ENCODE measurements at places on chromosomes 16 and 17.

- DNase-seq, result no peak
These were observed 14.9 kb downstream of the ALKBH5 start for GRCh38 chr17:18198530-18198929.

GRCh38 chr16:56515665-56516064 lies 4.2 kb downstream of the BBS2 start:
- no peak for DNase-seq

GRCh38 chr17:9108146-9108545 lies 86.8 kb downstream of the NTN1 start:
- DNase-seq, result no peak

GRCh38 chr17:19258371-19258770 lies 21.2 kb downstream of the EPN2 start:
- no peak for DNase-seq

- DNase-seq, result no peak
These were observed 3.8 kb downstream of the PLD2 start for GRCh38 chr17:4810696-4811290.

GRCh38 chr16:79638386-79638785 lies 37.8 kb upstream of the MAF start:
- no peak for DNase-seq

- no peak for DNase-seq
These were observed 641 bp downstream of the COG8 start for GRCh38 chr16:69338557-69339288.

DNA sequence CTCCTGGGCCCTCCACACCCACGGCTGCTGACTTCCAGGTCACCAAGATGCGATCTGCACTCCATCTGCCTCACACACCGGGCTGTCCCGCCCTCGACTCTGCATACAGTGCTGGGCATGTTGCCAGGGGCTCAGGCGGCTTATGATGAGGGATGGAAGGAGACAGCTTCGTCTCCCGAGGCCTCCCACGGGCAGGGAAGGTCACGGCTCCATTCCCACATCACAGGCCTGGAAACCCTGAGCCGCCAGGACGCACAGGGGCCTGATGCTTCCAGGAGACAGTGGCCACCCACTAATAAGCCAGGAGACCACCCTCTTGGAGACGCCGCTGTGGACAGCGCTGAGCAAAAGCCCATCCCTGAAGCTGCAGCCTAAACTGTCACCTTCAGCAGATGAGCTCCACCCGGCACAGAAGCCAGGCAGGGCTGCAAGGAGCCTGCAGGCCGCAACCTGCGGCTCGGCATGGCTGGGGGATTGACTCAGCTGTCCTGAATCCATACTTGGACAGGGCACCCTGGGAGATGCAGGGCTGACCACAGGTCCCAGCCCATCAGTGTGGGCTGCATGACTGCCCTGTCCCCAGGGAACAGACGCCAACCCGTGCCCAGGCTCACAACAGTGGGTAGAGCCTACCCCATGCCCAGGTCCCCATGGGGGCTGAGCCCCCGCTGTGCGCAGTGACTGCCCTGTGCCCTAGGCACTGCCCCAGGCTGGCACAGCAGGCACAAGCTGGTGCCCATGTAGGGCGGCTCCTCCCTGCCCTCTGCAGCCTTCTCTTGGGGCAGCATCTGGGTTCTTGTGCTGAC lies 34.4 kb downstream of the SLC7A5 start:
- no peak for DNase-seq

DNA sequence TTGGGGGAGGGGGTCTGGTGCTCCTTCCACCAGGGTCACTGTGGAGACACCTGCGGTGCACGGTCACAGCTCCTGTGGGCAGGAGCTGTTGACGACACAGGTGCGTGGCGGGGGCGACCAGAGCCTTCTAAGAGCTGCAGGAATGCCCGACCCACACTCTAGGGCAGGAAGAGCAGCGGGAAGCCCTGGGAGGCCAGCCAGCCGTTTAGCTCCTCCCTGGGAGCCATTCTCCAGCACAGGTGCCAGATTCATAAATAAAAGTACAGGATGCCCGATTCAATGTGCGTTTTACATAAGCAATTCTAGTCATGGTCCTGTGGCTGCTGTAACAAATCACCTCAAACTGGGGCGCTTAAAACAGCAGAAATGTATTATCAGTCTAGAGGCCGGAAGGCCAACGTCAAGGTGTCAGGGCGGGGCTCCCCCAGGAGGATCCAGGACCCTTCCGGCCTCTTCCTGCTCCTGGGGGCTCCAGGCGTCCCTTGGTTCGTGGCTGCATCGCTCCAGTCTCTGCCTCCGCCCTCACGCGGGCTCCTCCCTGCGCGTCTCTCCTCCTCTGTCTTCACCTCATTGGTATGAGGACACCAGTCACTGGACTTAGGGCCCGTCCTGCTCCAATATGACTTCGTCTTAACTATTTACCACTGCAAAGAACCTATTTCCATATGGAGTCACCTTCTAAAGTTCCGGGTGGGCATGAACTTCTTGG lies 155.4 kb downstream of the FOXL1 start:
- DNase-seq, result no peak

- peak; percentile 99 for DNase-seq
These were observed 82.3 kb downstream of the CCDC182 start for GRCh38 chr17:57662644-57663308.

DNA sequence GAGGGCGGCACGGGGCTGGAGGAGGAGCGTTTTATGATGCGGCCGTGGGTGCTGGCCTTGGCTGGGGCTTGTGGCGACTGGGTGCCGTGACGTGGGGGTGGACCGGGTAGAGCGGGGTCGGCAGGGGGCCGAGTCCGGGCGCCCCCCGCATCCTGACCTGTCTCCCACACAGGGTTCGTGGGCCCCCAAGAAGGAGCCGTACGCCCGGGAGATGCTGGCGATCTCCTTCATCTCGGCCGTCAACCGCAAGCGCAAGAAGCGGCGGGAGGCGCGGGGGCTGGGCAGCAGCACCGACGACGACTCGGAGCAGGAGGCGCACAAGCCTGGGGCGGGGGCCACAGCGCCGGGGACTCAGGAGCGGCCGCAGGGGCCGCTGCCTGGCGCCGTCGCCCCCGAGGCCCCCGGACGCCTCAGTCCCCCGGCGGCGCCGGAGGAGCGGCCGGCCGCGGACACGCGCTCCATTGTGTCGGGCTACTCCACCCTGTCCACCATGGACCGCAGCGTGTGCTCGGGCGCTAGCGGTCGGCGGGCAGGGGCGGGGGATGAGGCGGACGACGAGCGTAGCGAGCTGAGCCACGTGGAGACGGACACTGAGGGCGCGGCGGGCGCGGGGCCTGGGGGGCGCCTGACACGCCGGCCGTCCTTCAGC lies 81.6 kb downstream of the ARHGAP23 start:
- no peak for DNase-seq

- DNase-seq, result peak; percentile 4
These were observed 135.0 kb downstream of the COPRS start for GRCh38 chr17:31724026-31724425.

GRCh38 chr16:58614212-58614611 lies 15.4 kb downstream of the CNOT1 start:
- peak; percentile 79 for DNase-seq

GRCh38 chr17:76268015-76268749 lies 3.0 kb downstream of the UBALD2 start:
- DNase-seq, result peak; percentile 87

DNA sequence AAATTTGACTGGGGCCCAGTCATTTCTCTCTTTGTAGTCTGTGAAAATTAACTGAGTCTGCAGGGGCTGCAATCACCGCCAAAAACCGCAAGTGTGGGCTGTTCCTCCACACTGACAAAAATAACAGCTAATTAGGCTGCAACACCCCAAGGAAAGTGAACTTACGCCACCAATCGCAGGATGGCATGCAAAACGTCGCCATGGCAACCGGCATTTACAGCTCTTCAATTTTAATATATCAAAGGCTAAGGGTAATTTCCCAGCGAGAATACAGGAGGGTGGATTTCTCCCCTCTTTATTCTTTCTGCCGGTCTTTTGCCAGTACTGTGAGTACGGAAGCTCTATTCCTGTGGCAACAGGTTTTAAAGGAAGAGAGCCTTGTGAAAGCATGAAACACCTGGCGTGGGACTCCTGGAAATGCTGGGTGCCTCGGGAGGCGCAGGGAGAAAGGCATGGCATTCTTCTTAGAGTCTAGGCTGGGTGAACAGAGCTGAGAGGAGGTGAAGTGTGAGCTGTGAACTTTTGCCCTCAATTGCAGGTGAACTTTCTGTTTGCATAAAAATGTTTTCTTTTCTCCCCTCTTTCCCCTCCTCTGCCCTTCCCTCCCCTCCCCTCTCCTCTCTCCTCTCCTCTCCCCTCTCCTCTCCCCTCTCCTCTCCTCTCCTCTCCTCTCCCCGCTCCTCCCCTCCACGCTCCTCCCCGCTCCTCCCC lies 399.7 kb downstream of the XYLT1 start:
- peak; percentile 35 for DNase-seq

DNA sequence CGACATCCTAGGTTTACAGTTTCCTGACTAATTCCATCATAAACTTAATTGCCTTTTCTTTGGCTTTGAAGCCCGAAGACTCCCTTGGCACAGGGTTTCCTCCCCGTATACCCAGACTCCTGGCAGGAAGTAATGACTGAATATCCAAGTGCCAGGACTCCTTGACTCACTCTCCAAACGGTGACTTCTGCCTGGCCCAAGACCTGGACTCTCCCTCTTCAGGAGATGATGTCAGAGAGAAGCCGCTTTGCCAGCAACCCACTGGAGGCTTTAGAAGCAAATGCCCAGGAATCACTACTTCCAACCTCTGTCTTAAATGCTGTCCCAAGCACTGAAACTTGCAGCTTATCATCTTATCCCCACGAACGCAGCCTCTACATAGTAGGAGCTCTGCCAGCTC lies 146.5 kb downstream of the RGS9 start:
- no peak for DNase-seq

DNA sequence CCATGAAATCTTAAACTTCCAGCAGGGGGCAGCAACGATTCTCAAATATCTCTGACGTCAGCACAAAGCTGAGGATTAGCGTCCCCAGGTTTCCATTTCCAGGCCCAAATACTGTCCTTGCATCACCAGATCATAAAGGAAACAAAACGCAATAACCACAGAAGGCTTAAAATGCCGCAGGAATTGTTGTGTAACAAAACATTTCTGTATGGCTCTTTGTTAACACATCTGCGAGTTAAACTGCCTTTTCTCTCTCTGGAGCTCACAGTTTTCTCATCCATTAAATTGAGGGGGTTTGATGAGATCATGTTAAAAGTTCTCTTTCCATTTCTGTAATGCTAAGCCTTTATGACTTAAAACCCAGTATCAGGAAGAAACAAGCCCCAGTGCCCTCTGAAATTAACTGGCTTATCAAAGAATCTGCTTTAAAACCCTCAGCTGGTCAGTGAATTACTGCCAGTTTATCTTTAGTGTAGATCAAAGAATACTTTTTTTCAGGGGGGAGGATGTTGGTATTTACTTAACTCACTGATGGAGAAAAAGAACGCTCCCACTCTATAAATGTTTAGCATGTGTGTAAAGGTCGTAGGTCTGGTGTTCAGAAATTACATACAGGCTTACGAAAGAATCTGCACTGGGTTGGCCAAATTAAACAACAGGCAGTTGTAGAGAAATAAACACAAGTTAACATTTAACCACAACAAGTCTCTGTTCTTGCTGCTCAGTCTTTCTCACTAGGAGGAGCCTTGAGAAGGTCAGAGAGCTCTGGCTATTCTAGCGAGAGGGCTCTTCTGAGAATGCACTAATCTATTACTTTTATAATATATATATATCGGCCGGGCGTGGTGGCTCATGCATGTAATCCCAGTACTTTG lies 10.6 kb upstream of the TERF2 start:
- peak; percentile 90 for DNase-seq

DNA sequence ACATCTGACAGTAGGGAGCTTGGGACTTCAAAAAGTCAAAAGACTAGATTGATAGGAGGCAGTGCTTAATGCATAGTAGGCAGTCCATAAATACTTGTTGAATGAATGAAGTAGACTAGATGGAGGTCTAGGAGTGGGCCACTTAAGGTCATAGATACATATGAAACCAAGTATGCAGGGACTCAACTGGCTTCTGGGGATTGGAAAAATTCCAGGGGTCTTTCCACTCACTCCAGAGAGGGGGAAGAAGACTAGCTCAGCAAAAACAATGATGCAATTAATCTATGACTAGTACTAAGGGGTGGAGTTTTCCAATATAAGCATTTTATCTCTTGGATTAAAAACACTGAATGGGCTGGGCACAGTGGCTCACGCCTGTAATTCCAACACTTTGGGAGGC lies 298.3 kb upstream of the XYLT1 start:
- no peak for DNase-seq

- no peak for DNase-seq
These were observed 106.7 kb downstream of the TRIM37 start for GRCh38 chr17:59000022-59000421.

GRCh38 chr17:28864991-28865849 lies 10.4 kb downstream of the ERAL1 start:
- DNase-seq, result no peak

DNA sequence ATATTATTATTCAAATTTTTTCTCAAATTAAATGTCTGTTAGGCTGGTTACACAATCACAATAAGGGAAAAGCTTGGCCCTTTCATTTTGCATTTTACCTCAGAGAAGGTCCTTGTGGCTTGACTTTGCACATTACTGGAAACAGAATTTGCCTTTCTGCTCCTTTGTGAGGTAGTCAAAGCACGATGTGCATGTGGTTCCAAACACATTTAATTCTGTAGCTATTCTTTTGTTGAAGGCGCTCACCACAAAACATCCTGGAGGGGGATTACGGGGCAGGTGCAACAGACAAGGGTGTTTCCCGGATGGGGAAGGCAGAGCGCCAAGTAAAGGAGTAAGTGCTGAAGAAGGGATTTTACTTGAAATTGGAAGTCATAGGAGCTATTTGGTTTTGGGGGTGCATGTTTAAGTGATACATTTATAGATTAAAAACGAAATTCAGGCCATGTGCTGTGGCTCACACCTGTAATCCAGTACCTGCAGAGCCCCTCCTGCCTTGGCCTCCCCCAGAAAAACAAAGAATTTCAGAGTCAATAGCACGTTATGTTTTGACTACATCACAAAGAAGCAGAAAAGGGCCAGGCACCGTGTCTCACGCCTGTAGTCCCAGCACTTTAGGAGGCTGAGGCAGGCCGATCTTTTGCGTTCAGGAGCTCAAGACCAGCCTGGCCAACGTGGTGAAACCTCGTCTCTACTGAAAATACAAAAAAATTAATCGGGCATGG lies 31.2 kb upstream of the TENT4B start:
- no peak for DNase-seq

- DNase-seq, result peak; percentile 77
These were observed 12.6 kb upstream of the CEP20 start for GRCh38 chr16:15900901-15901500.

- DNase-seq, result no peak
These were observed 15.6 kb upstream of the CBFA2T3 start for GRCh38 chr16:88992351-88993165.

Data from mammary epithelial cell (primary cell).